CD4-positive, alpha-beta T cell (primary cell): ENCODE measurements at places on chromosomes 2 and 18.

DNA sequence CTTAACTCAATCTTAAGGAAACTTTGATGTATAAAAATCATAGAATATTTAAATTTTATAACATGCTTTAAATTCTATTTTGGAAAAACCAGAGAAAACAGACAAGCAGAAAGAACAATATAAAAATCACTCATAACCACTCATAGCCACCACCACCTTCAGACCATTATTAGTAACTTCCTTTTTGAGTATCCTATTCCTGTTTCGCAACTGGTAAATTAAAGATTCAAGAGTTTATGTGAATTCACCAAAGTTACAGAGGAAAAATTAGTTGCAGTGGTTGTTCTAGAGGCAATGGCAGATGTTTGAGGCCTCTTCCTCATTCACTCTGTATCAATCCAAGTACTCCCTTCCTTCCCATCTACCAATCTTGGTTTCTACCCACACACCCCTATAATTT, 49.3 kb upstream of the PROKR1 start:
- no peak for DNase-seq

- no peak for DNase-seq
Measured at GRCh38 chr2:134621939-134622705, 96.7 kb downstream of the TMEM163 start.

GRCh38 chr2:66437691-66438497, 3.0 kb downstream of the MEIS1 start:
- no peak for DNase-seq

- no peak for DNase-seq
Measured at GRCh38 chr2:69490486-69490885, 53.3 kb upstream of the NFU1 start.

GRCh38 chr18:47427923-47428637, 176.6 kb upstream of the SKOR2 start:
- no peak for DNase-seq

GRCh38 chr2:189411860-189412259, 29.4 kb upstream of the WDR75 start:
- no peak for DNase-seq

DNA sequence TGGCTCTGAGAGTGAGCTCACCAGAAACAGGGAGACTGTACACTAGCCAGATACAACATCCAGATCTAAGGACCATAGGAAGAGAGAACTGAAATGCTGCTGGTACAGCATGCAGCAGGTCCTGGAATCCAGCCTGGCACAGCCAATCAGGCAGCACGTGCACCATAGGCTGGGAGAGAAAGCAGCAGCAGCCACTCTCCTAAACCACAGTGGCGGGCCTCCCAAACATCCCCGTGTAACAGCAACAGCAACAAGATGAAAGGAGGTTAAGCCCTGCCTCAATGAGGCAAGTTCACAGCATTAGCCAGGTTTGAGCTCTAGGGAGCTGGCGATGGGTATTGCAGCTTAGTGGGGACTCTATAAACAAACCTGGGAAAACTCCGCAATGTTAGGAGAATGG, 192.0 kb downstream of the EPHA4 start:
- no peak for DNase-seq

- DNase-seq, result peak; percentile 32
Measured at GRCh38 chr2:224952936-224953657, 89.2 kb downstream of the DOCK10 start.

DNA sequence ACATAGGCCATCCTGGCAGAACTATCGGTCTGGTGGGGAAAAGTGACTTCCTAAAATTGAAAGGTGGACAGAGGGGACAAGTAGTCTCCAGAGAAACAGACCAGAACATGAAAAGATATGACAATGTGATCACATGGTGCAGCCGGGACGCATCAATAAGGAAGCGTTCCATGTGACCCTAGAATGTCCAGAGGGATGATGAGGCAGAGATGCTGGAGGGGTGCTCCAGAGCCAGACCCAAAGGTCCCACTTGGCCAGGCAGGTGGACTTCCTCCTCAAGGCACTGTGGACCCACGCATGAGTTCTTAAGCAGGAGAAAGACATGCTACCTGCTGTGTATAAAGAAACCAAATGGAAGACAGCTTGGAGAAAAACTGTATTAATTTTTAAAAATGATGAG, 50.2 kb downstream of the CDH2 start:
- DNase-seq, result no peak

DNA sequence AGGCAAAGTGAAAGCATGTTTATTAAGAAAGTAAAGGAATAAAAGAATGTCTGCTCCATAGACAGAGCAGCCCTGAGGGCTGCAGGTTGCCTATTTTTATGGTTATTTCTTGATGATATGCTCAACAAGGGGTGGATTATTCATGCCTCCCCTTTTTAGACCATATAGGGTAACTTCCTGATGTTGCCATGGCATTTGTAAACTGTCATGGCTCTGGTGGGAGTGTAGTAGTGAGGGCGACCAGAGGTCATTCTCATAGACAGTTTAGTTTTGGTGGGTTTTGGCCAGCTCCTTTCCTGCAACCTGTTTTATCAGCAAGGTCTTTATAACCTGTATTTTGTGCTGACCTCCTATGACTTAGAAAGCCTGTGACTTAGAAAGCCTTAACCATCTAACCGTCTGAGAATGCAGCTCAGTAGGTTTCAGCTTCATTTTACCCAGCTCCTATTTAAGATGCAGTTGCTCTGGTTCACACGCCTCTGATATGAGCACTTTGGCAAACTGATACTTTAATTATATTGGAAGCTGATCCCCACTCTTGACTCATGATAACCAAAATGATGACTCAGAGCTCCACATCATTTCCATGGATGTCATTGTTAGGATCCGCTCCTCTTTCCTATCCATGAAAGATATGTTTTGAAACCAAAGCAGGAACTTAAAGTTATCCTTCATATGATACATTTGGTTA, 14.5 kb upstream of the ERMN start:
- no peak for DNase-seq

- no peak for DNase-seq
Measured at GRCh38 chr2:104388296-104388695, 465.6 kb upstream of the POU3F3 start.

DNA sequence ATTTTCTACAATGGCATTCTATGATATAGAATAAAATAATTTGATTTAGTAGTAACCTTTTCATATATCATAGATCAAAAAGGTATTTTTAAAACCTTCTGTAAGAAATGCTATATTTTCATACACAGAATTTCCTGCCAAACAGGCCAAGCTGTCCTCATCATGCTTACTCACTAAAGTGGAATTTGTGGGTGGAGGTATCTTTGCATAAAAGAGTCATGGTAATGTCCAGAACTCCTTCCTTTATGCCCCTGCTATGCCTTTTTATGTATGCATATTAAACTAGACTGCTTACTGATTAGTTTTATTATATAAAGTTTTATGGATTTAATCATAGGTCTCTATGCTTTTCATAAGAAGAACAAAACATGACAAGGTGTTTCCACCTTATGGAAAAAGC, 27.5 kb upstream of the MARCHF7 start:
- DNase-seq, result no peak

DNA sequence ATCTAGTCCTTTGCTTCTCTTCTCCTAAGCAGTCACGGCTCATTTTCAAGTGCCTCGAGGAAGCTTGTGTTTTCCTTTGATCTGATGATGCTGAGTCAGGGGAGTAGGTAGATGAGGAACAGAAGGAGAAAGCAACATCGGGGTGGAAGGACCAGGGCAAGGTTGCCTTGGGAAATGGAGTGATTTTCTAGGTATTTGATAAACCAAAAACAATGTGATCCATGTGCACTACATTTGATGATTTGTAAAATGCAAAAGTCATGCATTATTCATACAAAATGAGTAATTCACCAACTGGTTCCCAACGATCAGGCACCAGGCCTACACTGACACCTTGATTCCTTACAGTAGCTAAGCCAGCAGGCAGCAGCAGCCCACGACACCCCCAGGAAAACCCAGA, 205.3 kb downstream of the ANAPC1 start:
- no peak for DNase-seq
